NCI-H1694 treated with DMSO at 0.1 percent for 48 hours (cell line): ENCODE measurements at places on chromosomes 5 and 9.

- no peak for DNase-seq
These were observed 114.0 kb downstream of the C9orf50 start for GRCh38 chr9:129506892-129507291.

GRCh38 chr5:108315829-108316228 is 66.1 kb downstream of the FBXL17 start:
- DNase-seq = no peak

- DNase-seq = no peak
These were observed 135.7 kb upstream of the PHYKPL start for GRCh38 chr5:178368274-178368673.

- DNase-seq = no peak
These were observed 535 bp downstream of the RFX3 start for GRCh38 chr9:3525096-3525835.

DNA sequence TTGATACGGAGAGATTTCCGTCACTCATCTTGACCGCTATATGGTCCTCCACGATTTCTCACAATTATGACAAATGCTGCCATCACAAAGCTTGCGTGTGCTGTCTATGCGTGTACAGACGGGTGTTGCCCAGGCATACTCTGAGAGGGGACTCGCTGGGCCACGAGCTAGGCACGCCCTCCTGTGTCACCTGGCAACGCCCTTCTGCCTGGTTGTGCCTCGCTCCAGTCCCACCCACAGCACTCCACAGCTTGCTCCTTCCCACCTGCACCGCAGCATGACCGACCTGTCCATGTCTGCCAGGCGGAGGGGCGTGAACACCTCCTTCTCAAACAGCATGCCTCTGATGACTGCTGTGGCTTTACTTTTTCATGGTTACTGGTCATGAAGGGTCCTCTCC is 55.6 kb downstream of the CAMSAP1 start:
- no peak for DNase-seq

GRCh38 chr9:4197548-4197947 is 102.3 kb downstream of the GLIS3 start:
- peak; percentile 30 for DNase-seq

DNA sequence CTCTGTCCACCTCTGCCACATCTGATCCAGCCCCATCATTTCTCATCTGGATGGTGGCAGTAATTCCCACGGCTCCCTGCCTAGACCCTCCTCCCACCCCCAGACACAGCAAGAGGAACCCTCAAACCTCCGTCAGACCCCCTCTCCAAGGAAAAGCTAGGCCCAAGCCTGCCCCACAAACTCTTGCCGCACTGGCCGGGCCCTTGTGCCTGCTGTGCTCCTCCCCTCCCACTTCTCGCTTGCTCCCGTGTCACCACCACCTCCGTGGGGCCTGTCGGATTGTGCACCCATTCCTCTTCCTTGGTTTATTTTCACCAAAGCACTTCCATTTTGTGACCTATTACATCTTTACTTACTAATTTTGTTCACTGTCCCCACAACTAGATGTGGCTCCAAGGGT is 14.2 kb downstream of the BARX1 start:
- no peak for DNase-seq

DNA sequence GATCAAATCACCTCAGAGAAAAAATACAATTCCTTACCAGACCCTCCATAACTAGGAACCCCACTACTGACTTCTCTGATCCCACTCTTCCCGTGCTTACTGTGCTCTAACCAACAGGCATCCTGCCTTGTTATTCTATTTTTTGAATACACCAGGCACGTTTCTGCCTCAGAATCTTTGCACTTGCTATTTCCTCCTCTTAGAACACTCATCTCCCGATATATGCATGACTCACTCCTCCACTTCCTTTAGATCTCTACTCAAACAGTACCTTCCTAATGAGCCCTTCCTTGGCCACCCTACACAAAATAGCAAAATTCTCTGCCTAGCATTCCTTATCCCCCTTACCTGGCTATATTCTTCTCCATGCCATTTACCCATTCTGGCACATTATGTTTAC is 43.9 kb downstream of the MAPKAP1 start:
- no peak for DNase-seq

GRCh38 chr5:166488560-166488959 is 1802.9 kb upstream of the WWC1 start:
- DNase-seq = no peak

DNA sequence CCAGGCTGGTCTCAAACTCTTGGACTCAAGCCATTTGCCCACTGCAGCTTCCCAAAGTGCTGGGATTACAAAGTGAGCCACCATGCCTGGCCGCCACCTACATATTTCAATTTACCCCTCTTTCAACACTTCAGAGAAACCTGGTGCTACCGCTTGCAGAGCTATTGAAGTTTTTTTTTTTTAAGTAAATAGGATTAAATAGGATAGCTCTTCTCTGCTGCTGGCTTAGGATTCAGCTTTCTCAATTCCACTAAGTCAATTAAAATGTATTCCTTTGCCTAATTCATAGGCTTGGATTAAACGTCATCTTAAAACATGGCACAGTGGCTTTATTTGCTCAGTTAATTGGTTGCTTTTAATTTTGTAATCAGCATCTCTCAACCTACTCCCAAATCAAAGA is 41.0 kb downstream of the KIAA1191 start:
- DNase-seq = no peak

DNA sequence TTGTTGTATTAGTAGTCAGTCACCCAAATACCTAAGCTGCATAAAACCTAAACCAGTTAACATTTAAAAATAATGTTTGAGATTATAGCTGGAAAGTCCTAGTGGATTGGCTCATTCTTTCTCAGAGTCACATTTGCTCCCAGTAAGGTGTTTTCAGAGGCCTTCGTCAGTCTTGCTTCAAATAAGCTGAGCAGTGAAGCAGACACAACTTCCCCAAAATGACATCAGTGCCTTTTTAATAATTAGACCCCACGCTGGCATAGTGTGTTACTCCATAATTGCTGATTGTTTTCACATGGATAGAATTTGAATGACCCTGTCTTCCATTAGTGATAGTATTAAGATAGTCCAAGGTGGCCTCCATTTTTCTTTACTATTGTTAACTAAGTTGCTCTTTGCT is 245.8 kb downstream of the PJA2 start:
- DNase-seq = no peak

DNA sequence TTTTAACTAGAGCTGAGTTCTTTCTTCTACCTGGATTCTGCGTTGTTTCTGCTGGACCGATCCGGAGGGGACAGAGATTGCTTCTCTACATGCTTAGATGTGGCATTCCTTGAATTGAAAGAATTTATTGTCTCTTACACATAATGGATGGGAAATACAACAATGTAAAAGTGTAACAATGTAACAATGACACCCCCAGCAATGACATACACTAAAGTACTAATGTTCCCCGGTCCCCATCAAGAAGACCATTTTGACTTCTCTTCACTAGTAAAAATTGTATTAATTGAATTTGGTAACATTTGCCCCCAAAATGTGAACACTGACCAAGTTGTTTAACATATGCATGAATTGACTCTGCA is 760.2 kb downstream of the TAF11L14 start:
- no peak for DNase-seq

DNA sequence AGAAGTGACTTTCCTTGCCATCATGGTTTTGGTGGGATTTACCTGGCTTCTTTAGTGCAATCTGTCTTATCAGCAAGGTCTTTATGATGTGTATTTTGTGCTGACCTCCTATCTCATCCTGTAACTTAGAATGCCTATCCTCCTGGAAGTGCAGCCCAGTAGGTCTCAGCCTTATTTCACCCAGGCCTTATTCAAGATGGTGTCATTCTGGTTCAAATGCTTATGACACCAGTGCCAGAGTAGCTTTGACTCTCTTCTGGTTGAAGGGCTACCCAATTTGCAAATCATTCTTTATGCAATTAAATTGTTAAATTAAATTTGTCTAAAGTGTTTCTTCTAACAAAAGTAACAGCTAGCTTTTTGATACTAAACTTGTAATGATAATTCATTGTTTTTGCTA is 58.8 kb upstream of the PRDM9 start:
- DNase-seq = no peak

- DNase-seq = no peak
These were observed 83.5 kb downstream of the HTR1A start for GRCh38 chr5:63878788-63879187.

DNA sequence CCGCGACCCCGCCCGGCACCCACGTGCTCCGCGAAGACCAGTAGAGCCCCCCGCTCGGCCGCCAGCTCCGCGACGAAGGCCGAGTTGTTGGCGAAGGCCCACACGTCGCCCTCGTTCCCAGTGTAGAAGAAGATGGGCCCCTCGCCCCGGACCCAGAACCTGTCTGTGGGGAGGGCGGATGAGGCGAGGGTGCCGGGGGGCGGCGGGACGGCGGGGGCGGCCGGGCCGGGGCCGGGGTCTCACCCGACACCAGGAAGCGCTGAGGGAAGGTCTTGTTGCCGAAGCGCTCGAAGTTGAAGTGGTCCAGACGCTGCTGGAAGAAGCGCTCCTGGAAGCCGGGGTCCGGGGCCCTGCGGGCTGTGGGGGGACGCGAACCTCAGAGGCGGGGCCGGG is 317 bp downstream of the DPP7 start:
- DNase-seq = no peak

DNA sequence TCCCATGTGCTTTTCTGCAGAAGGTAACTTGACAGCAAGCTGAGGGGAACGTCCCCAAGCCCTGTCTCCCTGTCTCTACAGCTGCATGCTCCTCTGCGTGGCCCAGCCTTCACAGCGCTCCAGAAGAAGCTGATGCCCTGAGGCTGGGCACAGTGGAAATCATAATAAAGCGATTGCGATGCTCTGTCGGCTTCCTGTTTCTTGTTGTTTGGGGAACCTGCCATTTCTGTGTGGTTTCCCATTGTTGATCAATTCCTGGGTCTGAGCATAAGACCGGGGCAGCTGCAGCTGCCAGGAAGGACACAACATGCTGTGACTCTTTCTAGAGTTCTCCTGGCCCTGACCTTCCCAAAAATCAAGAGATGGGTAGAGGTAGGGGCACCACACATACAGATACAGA is 7.2 kb upstream of the DNAJB5 start:
- no peak for DNase-seq

DNA sequence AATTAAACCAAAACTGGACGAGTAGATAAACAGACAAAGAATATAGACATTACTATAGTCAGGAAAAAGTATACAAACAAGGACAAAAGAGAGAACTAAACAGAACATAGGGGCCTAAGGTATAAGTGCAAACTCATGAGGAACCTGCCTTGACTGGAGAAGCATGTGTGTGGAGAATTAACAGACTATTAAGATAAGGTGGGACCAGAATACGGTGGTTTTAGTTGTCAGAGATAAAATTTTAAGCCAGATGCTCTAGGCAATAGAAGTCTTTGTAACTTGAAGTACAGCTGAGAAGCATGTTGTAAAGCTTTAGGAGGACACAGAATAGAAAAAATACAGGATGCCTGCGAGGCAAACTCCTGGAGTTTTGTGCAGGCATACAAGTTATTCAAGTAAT is 707.1 kb downstream of the PTPRD start:
- no peak for DNase-seq

DNA sequence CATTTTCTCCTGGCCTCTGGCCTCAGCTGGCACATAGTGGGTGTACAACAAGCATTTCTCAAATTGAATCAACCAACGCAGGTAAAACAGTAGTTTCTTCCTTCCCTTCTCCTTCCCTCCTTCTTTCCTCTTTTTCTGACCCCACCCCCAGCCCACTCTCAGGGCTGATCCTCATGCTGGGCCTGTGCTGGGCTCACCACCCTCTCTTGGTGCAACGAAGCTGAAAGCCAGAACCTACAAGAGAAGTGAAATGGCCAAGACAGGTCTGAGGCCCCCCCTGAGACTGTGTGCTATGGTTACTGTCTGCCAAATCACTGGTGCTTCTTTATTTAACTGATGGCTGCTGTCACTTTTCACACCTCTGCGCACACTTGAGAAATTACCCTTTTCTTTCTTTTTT is 53.0 kb upstream of the BOD1 start:
- no peak for DNase-seq

DNA sequence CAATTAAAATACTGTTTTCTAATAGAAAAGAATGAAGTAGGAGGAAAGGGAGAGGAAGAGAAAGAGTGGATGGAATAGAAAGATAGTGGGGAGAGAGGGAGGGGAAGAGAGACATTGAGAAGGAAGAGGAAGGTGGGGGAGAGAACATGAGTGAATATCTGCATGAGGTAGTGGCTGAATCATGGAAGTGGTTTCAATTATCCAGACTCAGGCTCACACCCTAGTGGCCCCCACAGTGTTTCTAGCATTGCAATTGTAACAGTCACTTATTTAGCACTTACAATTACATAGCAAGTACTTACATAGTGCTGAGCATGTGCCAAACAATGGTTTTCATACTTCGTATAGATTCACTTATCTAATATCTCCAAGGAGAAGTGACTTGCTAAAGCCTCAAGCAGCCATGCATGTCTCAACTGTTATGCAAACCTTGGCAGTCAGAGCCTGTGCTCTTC is 72.7 kb downstream of the CAST start:
- DNase-seq = no peak

- no peak for DNase-seq
These were observed 53.9 kb upstream of the ZNF354A start for GRCh38 chr5:178784391-178784790.

GRCh38 chr5:30572279-30572678 is 621.2 kb upstream of the CDH6 start:
- DNase-seq = no peak

- no peak for DNase-seq
These were observed 468.7 kb downstream of the TLE4 start for GRCh38 chr9:80040457-80040856.

DNA sequence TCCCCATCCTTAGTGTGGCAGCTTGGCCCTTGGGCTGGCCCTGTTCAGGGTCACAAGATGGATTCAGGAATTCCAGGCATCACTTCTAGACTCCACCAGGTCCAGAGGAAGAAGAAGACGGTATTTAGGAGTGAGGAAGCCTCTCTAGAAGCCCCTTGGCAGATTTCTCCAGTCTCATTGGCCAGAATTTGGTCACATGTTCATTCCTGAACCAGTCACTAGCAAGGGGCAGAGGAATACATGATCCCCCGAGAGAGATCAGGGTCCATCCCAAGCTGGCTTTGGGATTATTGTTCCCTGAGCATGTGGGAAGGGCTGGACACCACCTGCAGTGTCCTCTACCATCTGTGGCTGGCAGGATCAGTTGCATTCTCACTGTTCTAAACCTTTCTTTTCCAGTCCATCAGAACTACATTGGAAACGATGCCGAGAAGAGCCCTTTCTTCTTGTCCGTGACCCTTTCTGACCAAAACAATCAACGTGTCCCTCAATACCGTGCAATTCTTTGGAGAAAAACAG is 48.5 kb downstream of the GARNL3 start:
- no peak for DNase-seq

- DNase-seq = no peak
These were observed 40.2 kb downstream of the NLN start for GRCh38 chr5:65762234-65762633.
